ENCODE measurements at places on chromosomes 6 and 20. TPM values are rescaled to one million over a fixed set of nuclear protein-coding genes. Genes with fewer than 3 reads are reported as not detected.
A peak's percentile ranks its signal among the peaks of the same experiment; 100 is the strongest.

The TAAR5 gene
- not detected for total RNA-seq

The MOCS1 gene
- total RNA-seq: 10.6 TPM

DNA sequence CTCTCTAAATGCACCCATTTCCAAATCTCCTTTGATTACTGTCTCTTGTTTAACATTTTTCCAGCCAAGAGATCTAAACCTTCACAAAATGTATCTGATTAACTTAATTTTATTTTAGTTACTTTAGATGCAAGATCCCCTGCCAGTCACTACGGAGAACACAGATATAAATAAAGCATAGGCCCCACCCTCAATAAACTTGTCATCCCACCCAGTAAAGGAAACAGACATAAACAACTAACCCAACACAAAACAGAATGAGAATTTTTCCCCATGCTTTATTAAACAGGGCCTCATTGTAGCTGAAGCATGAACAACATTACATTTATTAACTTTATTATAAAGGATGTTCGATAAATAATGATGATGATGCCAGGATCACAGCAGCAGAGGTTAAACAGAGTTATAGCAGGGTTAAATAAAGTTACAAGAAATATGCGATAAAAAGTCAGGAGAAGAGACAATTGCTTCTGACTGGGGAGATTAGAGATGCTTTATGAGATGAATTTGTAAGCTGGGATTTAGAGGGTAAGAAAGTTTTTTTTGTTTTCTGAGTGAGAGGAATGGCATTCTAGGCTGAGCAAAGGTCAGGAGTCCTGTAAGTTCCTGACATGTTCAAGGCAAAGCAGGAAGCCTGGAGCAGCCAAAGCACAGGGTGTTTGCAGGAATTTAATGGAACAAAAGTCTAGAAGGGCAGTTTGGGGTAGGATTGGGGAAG lies 41.1 kb downstream of the TFAP2A start:
- H3K27ac ChIP-seq: peak overlapping the region; percentile 2
- H3K4me3 ChIP-seq: no peak overlapping the region
- peaks cover 5% of the 10 kb centered on the region for H3K27me3 ChIP-seq

DNA sequence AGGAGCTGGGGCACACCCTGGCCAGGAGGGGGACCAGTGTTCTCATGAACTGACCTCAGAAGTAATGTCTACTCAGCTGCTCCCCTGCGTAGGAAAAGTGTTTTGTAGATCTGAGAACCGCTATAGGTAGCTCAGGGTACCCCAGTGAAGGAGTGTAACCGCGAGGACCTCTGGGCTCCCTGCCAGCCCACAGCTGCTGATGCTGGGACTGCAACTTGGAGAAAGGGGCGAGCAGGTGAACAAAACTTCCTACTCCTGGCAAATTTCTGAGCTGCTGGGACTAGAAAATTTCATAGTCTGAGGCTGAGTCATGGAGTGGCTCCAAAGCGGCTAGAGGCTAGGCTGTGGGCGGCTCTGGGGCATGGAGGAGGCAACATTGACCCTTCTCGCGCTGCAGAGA lies 51.9 kb downstream of the PYGB start:
- no peak overlapping the region for H3K4me3 ChIP-seq
- no peaks in the 10 kb centered on the region for H3K36me3 ChIP-seq
- DNase-seq: no peak
- H3K4me1 ChIP-seq: no peaks in the 10 kb centered on the region

DNA sequence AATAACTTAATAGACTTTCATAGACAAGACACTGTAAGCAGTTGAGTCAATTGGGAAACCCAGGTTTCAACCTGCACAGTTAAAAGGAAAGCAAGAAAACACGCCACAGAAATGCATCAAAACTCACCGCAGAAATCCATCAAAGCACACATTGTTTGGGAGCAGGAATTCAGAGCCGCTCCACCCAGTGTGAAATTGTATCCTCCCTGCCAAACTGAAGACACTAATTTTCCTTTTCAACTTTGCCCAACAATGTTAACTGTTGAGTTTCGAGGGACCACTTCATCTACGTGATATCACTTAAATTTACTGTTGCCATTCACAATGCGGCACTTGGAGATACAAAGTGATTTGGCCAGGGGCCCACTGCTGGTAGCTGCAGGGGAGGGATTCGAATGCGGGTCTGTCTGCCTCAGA lies 92.7 kb downstream of the DACT2 start:
- no peaks in the 10 kb centered on the region for H3K27me3 ChIP-seq
- no peak for DNase-seq
- no peak overlapping the region for H3K4me3 ChIP-seq
- peaks cover 7% of the 10 kb centered on the region for H3K4me1 ChIP-seq

Data from hepatocyte (in vitro differentiated cells).